ENCODE measurements at places on chromosomes 13 and 19.

- peak; percentile 71 for DNase-seq
Observed at GRCh38 chr13:29676535-29676934, 81.0 kb upstream of the SLC7A1 start.

DNA sequence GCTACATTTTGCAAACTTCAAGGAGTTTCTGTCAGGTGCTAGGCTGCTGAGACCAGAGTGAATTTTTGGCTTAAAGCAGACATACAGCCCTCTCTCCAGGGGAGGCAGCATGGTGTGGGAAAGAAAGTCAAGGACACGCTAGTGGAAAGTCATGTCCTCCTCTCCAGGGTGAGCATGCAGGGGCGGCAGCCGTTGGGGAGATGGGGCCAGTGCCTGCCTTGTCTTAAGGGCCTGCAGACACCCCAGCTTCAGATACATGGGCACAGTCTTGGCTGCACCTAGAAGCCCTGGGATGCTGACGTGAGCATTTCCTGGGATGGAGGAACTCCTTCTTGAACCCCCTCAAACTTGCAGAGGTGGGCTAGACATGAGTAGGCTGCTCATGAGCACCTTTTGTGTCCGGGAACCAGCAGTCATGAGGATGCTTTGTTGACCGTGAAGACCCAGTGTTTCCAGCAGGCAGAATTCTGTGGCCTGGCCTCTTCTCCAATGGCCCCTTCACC, 43.3 kb upstream of the PEPD start:
- no peak for DNase-seq

DNA sequence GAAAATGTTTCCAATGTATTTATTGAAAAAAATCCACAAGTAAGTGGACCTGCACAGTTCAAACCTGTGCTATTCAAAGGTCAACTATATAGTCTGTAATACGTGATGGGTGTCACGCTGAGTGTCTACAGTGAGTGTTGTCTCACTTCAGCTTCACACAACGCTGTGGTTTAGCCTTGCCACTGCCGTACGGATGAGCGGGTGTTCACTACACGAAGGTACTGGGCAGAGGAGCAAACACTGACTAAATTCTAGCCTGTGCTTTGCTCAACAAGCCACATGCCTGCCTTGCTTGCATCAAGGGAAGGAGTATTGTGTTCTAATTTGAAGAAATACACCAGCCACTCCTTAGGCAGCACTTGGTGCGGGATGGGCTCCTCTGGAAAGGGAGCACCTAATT, 3.4 kb upstream of the FFAR3 start:
- no peak for DNase-seq

- peak; percentile 88 for DNase-seq
Observed at GRCh38 chr13:95784161-95784899, 107.4 kb downstream of the DNAJC3 start.

DNA sequence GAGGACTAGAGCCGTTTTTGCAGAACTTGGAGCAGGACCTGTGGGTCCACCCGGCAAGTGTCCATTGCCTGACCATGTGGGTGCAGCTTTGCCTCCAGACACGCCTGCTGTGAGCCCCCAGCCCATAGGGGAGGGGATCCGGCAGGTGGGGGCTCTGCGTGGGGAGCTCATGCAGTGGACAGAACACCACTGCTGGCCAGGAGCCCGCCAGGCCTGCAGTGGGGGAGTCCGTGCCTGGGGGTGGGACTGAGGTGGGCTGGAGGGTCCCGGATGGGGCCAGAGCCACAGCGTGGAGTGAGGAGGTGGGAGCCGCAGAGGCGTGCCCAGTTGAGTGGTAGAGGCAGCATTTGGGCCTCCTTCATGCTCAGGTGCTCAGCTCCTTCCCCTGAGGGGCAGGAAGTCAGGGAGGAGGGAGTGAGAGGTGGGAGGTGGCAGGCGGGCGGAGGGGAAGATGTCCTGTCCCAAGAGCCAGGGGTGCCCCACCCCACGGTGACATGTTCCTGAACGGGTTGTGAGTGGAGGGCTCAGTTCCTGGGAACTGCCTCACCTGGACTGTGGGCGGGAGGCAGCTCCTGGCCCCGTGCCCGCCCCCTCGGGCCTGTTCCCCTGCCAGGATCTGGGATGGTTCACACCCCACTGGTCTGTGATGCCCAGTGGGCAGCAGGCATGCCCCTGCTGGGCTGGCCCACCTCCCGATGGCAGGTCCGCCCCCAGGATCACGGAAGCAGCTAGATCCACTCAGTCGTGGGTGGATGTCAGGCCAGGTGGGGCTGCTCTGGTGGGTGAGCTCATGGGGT, 8.8 kb downstream of the ADAT3 start:
- no peak for DNase-seq

DNA sequence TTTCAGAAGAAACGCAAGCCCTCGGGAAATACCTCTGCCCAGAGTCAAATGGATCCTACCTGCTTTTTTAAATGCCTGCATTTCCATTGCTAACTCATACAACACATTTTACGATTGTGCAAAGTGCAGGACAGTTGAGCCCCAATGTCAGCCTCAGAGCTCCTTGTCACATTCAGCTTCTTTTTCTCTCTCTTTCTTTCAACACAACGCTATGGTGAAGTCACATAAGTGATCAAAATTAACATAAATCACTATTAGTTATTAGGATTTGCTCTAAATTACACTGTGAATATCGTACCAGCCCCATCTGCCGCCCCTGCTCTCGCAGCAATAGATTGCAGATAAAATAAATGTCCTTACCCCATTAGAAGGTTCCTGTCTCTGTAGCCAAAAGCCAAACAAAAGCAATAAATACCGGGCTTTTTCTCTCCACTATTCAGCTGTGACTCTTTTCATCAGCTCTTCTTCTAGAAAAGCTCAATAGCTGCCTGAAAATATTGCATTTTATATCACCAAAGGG, 8.8 kb downstream of the POU4F1 start:
- DNase-seq: no peak

DNA sequence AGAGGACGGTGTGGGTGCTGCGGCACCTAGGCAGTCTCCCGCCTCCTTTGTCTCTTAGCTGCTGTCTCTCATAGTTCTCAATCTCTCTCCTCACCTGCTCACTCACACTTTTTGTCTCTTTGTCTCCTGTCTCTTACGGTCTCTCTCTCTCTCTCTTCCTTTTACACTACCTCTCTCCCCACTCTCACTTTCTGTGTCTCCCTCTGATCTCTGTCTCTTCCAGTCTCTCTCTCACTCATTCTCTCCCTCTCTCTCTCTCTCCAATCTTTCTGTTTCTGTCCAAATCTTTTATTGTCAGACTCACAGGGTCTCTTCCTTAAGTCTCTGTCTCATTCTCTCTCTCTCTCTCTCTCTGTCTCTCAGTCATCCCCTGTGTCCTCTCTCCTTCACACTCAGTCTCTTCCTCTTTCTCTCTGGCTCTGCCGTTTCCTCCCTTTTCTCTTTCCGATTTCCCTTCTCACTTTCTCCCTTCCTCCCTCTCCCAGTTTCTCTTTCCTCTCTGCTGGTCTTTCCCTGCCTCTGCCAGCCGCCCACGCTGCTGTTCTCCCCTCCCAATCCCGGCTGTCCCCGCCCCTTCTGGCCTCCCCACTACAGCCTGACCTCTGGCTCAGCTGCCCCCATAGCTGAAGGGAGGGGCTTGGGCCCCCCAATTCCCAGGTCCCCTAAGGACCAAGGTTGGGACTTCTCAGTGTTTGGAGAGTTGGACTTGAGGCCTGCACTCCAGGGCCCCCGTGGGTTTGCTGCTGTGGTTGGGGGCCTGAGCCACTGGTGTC, at the start of gene PLEKHA4:
Gene PLEKHA4 (minus strand): TSS at position 504 of the 773 bp plus-strand sequence. CDS start 997 bp downstream, outside the sequence.
- peak; percentile 49 for DNase-seq

GRCh38 chr13:96651598-96651997, 342.7 kb downstream of the OXGR1 start:
- DNase-seq: no peak

GRCh38 chr13:104854698-104855097, 1680.8 kb downstream of the EFNB2 start:
- DNase-seq: no peak

DNA sequence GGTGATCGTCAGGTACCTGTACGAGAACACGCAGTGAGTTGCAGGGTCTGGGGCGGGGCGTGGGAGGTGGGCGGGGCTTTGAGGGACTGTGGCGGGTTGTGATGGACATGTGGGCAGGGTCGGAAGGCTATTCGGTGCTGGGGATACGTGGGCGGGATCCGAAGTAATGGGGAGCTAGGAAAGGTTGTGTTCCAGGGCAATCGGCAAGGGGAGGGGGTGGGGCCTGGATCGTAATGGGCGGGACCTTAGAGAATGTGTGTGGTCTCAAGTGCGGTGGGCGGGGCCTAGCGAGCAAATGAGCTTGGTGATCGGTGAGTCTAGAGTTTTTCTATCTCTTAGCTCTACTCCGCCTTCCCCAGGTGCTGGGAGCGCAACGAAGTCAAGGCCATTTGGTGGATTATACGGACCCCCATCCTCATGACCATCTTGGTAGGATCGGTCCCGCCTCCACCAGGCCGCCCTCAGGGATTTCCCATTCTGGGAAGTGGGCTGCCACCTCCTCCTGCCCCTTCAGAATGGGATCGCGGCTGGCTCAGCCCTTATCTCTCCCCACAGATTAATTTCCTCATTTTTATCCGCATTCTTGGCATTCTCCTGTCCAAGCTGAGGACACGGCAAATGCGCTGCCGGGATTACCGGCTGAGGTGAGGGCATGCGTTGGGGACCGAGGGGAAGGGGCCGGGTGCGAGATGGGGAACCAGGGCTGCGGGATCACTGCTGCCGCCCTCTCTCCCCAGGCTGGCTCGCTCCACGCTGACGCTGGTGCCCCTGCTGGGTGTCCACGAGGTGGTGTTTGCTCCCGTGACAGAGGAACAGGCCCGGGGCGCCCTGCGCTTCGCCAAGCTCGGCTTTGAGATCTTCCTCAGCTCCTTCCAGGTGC, 9.6 kb downstream of the GIPR start:
- DNase-seq: peak; percentile 75

- peak; percentile 73 for DNase-seq
Observed at GRCh38 chr13:37640499-37640898, 41.9 kb upstream of the POSTN start.

- peak; percentile 97 for DNase-seq
Observed at GRCh38 chr13:30690282-30691188, 44.8 kb upstream of the ALOX5AP start.

GRCh38 chr19:37007587-37008220, 70.5 kb upstream of the ZNF420 start:
- peak; percentile 49 for DNase-seq

DNA sequence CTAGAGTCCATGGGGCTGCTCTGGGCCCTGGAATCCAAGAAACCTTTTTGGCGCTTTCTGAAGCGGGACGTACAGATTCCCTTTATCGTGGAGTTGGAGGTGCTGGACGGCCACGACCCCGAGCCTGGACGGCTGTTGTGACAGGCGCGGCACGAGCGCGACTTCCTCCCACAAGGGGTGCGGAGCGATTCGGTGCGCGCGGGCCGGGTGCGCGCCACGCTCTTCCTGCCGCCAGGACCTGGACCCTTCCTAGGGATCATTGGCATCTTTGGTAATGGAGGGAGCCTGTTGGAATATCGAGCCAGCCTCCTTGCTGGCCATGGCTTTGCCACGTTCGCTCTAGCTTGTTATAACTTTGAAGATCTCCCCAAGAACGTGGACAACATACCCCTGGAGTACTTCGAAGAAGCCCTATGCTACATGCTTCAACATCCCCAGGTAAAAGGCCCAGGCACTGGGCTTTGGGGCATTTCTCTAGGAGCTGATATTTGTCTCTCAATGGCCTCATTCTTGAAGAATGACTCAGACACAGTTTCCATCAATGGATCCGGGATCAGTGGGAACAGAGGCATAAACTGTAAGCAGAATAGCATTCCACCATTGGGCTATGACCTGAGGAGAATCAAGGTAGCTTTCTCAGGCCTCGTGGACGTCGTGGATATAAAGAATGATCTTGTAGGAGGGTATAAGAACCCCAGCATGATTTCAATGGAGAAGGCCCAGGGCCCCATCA, 3.5 kb upstream of the ZFP82 start:
- peak; percentile 7 for DNase-seq

DNA sequence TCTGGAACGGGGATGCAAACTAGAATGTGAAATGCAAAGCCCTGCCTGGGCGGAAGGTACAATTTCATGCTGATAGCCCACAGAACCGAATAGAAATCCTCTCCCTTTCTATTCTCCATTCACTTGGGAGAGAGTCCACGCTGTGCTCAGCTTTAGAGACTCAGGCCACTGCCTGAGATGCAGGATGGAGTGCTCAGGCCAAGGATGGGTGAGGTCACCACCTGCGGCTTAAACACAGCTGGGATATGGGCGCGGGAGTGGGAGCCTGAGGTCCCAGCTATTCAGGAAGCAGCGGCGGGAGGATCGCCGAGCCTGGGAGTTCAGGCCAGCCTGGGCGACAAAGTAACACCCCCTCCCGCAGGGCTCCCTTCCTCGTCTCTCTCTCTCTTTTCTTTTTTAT, 446 bp upstream of the ZNF83 start:
- no peak for DNase-seq

GRCh38 chr13:113784645-113785024, 25.6 kb downstream of the TMEM255B start:
- no peak for DNase-seq

DNA sequence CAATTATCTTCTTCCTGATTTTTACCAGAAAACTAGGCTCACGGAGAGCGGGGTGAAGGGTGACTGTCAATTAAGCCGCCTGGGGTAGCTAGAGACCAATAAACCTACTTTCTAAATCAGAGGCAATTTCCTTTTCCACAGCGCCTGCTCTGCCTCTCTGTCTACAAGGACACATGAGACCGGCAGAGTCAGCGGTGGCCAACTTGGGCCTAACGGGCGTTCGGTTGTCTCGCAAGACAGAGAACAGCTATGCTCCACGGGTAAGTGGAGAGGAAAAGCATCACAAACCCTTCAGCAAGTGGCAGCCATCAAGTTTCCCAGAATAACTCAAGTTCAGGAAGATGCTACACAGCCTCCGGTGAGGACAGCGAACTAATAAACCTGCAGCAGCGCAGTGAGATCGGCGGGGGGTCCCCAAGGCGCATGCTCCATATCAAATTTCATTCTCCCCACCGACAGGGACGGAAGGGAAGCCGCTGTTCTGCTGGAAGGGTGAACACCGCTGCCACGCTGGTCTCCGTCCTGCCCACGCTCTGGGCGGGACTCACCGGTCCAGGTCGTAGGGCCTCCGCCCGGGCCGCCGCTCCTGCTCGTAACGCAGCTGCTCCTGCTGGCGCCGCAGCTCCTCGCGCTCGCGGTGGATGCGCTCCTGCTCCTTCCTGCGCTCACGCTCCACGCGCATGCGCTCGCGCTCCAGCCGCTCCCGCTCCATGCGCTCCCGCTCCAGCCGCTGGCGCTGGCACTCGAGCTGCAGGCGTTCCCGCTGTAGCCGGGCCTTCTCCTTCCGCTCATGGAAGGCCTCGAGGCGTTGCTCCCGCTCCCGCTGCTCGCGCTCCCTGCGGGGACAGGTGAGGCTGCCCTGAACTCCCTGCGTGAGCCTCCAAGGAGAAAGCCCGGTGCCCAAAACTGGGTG, 25.8 kb upstream of the TINCR start:
- DNase-seq: no peak

DNA sequence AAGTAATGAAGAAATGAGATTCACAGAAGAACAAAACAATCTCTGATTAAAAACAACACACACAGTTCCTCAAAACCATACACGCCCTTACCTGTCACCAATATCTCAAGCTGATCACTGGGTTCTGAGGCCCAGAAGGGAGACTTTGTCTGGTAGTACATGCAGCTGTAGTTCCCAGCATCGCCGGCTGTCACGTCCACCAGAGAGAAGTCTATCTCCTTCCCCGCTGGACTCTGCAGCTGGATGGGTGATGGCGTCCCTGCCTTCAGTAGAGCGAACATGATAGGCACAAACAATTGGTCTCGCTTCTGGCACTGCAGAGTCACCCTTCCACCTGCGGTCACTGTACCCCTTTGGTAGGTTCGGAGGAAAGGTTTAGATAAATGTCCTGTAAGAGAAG, 7.3 kb downstream of the TARM1 start:
- DNase-seq: no peak
